Renal cortex interstitium (tissue), 15 donors: ENCODE measurements at places on chromosomes 4 and X. TPM values are rescaled to one million over a fixed set of nuclear protein-coding genes. Genes with fewer than 3 reads are reported as not detected.

GRCh38 chr4:2043396-2044118 is 15.6 kb upstream of the NAT8L start:
- DNase-seq = no peak

DNA sequence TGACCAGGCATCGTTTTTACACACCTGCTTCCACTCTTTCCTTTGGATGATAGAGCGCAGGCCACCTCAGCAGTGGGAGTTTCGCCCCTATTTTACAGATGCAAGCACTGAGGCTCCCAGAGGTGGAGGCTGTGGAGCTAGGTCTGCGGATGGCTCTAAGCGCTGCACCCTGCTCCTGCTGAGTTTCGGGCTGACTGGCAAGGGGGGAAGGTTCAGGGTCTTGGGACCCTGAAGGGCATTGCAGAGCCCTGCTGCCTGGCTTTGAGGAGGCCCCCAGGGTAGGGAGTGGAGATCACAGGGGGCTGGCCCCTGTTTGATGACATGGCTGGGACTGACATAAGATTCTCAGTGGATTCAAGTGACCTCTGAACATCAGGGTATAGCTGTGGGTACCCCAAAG is 62.8 kb upstream of the NKX1-1 start:
- no peak for DNase-seq

- no peak for DNase-seq
These were observed 15.7 kb downstream of the STEEP1 start for GRCh38 chrX:119549327-119550016.

The CDX4 gene
- not detected for polyA plus RNA-seq

DNA sequence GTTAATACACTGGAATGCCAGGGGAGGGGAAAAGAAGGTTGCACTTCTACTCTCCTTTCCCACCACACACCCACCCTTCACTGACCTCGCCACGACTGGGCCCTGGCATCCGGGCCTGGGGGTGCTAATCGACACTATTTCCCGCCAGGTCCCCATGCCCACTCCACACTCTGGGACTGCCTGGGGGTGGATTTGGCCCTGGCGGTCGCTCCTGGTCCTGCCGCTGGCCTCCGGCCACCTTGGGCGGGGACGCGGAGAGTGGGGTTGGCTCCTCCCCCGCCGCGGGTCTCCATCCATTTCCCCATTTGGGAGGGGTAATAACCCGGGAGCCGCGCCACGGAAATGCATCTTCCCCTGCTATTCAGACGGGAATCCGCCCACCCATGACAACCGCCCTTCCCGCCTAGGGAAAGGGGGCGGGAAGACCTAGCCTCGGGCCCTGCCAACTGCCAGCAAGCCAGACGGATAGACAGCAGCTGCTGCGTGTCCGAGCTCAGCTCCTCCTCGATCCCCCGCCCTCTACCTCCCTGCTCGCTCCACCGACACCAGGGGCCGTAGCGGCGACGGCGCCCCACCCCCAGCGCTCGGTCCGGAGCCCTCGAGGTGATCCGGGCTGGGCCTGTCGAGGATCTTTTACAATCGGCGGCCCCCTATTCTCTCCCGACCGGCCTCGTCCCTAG is 78.1 kb downstream of the RLIM start:
- DNase-seq = peak; percentile 65

- no peak for DNase-seq
These were observed 126.7 kb upstream of the MBNL3 start for GRCh38 chrX:132615391-132616131.

GRCh38 chrX:152202886-152203285 is 64.5 kb upstream of the MAGEA10 start:
- DNase-seq = no peak

DNA sequence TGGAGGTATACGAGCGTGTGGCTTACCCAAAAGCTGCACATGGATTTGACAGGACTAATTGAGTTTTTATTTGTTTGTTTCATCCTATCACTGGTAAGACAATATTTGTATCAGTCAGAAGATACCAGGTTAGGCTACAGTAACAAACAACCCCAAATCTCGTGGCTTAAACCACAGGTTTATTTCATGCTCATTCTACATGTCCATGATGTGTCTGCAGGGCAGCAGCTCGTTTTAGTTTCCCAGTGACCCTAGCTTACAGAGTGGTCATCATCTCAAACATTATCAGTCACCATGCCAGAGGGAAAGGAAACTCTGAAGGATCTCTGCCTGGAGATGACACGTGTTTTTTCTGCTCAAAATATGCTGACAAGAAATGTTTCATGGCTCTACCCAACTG is 108.3 kb downstream of the SHROOM3 start:
- DNase-seq = no peak

DNA sequence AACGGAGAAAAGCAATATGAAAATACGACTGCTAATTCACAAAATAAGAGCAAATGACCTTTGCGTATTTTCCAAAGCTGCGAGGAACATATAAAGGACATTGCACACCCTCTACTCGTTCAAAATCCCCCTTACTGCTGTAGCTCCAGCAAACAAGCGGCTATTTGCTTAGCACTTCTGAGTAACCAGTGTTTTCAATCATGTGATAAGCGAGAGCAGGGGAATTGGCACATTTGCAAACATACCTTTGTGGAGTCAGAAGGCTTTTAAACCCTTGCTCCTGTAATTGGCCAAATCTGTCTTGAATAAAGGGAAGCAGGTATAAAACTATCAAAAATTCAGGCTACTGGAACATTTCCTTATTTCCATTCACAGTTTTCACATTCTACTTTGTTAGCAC is 610.2 kb downstream of the UBE2NL start:
- DNase-seq = no peak

GRCh38 chrX:129961180-129962083 is 21.0 kb upstream of the BCORL1 start:
- DNase-seq = no peak

- no peak for DNase-seq
These were observed 201.5 kb upstream of the KLF3 start for GRCh38 chr4:38462367-38463055.

DNA sequence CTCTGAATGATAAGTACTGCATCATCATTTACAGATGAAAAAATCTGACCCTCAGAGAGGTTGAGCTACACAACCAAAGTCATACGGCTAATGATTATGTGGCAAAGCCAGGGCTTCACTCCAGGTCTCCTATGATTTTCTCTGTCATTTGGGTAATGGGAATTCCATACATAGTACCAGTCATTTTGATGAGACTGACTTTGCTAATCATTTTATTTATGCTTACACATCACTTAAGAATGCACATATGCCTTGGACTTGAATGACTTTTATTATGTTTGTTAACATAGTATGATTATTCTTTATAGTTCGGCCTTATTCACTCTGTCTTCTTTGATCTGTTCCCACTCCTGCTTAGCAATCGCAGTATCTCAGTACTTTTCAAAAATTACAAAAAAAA is 255.1 kb upstream of the GPRIN3 start:
- DNase-seq = no peak

GRCh38 chrX:138945219-138945618 is 233.7 kb upstream of the FGF13 start:
- DNase-seq = no peak

The VSIG1 gene
- 0.69 TPM for polyA plus RNA-seq
